ENCODE measurements at places on chromosomes 2 and 18.

GRCh38 chr2:159904959-159905305, 106.9 kb upstream of the CD302 start:
- peak; percentile 67 for DNase-seq

- no peak for DNase-seq
These were observed 103.6 kb upstream of the FZD7 start for GRCh38 chr2:201930043-201930442.

DNA sequence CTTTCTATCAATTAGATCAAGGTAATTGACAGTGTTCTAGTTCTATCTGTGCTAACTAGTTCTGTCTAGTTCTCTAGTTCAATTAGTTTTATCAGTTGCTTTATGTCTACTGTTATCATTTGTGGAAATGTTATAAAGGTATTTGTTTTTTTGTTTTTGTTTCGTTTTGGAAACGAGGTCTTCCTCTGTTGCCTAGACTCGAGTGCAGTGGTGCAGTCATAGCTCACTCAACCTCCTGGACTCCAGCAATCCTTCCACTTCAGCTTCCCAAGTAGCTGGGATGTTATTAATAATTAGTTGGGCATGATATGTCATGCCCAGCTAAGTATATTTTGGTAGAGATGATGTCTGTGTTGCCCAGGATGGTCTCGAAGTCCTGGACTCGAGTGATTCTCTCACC, 1682.8 kb upstream of the LRRTM1 start:
- no peak for DNase-seq

- no peak for DNase-seq
These were observed 8.4 kb upstream of the NPPC start for GRCh38 chr2:231934441-231935206.

GRCh38 chr2:32798829-32799228, 147.9 kb upstream of the LTBP1 start:
- no peak for DNase-seq

GRCh38 chr2:107645586-107645985, 181.1 kb upstream of the RGPD4 start:
- no peak for DNase-seq

- no peak for DNase-seq
These were observed 17.8 kb downstream of the NCOA1 start for GRCh38 chr2:24508878-24509277.

- DNase-seq, result peak; percentile 23
These were observed 27.9 kb downstream of the RMND5A start for GRCh38 chr2:86747711-86748639.

- no peak for DNase-seq
These were observed 311.9 kb downstream of the CCDC178 start for GRCh38 chr18:33128581-33128980.

GRCh38 chr18:12053289-12053688, 40.4 kb upstream of the ANKRD62 start:
- DNase-seq, result no peak

DNA sequence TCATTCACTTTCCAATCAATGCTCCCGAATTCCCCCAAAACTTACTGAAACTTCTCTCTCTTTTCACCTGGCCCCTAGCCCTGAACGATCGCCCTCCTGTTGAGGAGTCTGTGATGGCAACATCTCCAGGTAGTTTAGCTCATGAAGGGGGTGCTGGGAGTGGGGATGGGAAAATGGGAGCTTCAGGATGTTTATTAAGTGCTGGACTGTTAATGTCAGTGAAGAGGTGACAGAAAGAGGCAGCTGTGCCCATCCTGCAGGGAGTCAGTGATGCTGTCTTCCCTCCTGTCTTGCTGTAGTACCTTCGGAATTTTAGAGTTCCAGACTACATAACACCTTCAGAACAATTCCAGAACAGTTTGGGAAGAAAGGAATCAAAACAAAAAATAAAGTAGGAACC, 308.8 kb downstream of the ALK start:
- DNase-seq, result no peak

DNA sequence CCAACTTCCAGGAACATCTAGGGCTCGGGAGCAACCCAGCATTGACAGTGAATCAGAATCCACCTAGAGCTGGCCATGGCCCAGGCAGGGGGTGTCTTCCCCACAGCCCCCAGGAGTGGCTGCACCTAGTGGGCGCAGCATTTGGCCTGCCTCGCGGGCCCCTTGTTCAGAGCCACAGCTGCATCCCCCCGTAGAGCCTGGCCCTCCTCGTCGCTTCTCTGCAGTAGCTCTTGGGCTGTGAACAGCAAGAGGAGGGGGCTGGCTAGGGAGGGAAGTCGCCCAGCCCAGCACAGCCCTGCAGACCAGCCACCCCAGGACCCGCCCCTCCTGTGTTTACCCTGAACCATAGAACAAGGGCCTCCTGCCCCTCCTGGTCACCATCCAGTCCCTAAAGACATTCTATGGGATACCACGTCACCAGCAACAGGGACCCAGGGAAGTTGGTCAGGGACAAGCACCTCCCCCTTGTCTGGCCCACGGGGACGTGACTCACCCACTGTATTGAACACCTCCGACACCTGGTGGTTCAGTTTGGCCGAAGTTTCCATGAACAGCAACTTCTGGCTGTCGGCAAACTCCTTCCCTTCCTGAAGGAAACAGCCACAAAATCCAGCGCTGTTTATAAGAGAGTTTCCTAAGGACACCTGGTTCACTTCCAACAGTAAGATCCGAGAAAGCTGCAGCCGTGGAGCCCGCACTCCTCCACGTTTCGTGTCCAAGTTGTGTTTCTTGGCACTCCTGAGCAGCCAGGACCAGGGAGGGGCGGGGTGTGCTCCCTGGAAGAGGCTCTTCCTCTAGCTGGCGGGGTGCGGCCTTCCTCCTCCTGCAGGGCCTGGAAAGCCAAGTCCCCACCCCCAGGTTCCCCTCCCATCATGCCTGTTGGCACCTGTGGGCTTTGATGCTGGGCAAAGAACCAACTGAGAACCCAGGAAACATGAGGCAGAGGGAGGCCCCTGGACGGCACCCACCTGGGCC, 8.8 kb downstream of the PRLH start:
- DNase-seq, result no peak

GRCh38 chr2:158741625-158742024, 53.5 kb upstream of the DAPL1 start:
- DNase-seq, result no peak

- no peak for DNase-seq
These were observed 4.2 kb upstream of the SAP130 start for GRCh38 chr2:128032092-128032491.

Data from CD4-positive, alpha-beta T cell treated with Interleukin-15 for 1 hour (primary cell).